GOT3 (cell line): ENCODE measurements at places on chromosomes 2 and 18.

- DNase-seq: no peak
Measured at GRCh38 chr18:47151439-47151838, 1.1 kb upstream of the HDHD2 start.

DNA sequence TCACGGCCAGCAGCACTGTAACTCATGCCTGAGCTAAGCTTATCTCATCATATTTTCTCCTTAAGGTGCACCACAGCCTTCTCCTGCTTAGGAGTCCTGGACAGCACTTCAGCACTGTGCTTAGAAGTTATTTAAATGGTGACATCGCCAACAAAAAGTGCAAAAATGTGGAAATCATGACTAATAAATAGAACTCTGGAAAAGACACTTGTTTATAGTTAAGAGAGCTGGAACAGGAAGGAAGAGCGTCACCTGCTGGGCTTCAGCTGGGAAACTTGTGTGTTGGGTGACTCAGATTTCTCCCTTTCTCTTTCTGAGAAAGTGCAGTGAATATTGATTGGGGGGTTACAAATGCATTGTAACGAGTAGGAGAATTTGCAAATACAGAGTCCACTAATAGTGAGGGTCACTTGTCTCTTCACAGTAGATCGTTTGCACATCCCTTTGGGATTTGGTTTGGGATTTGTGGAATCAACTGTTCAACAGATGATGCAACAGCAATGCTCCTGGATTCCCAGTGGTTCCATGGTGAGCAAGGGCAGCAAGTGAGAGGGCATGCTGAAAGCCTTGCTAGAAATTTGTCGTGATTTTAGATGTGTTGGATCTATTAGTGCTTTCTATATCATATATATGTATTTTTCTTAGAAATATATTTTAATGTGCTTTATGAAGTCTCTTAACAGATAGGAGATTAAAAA is 84.2 kb downstream of the DOK6 start:
- DNase-seq: no peak

DNA sequence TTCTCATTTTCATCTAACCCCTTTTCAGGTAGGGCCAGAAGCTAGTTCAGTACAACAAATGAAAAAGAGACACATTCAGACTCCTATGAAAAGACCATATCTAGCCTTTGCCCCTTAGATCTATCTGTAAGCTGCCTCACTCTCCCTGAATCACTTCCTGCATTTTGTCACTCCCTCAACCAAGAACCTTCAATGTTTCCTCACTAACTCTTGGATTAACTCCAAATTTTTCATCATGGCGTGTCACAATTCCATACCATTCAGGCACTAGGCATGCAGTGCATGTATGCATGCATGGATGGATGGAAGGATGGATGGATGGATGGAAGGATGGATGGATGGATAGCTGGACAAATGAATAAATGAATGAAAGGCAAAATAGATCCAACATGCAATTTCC is 356.9 kb downstream of the TNS1 start:
- DNase-seq: no peak

GRCh38 chr2:74777161-74777900 is 56.6 kb upstream of the HK2 start:
- DNase-seq: no peak

- DNase-seq: no peak
Measured at GRCh38 chr18:28884304-28884703, 707.4 kb upstream of the CDH2 start.

- no peak for DNase-seq
Measured at GRCh38 chr2:177283906-177284305, 19.4 kb upstream of the NFE2L2 start.

- no peak for DNase-seq
Measured at GRCh38 chr18:25729072-25729471, 361.3 kb downstream of the SS18 start.

- no peak for DNase-seq
Measured at GRCh38 chr2:54524226-54524991, 68.3 kb downstream of the SPTBN1 start.

- DNase-seq: no peak
Measured at GRCh38 chr18:26928670-26929313, 63.3 kb upstream of the AQP4 start.

DNA sequence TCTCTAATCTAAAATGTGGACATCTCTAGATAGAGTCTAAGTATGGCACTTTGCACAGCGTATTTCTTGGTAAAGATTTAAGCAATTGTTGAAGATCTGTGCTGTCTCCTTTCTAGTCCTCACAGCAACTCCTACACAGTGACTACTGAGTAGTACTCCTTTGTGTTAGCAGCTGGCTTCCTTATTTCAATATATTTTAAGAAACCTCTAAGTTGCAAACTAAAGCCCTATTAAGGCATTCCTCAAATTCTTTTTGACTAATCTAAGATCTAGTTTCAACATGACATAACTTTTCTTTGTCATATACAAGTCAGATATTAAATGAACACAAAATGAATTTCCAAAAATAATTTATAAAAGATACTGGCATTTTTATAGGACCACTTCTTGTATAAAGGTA is 121.8 kb upstream of the DNAJC10 start:
- DNase-seq: no peak

- no peak for DNase-seq
Measured at GRCh38 chr2:29376541-29376940, 261.3 kb downstream of the CLIP4 start.

- DNase-seq: no peak
Measured at GRCh38 chr2:144432921-144433320, 87.0 kb downstream of the ZEB2 start.

GRCh38 chr18:37298816-37299215 is 266.8 kb downstream of the CELF4 start:
- no peak for DNase-seq

DNA sequence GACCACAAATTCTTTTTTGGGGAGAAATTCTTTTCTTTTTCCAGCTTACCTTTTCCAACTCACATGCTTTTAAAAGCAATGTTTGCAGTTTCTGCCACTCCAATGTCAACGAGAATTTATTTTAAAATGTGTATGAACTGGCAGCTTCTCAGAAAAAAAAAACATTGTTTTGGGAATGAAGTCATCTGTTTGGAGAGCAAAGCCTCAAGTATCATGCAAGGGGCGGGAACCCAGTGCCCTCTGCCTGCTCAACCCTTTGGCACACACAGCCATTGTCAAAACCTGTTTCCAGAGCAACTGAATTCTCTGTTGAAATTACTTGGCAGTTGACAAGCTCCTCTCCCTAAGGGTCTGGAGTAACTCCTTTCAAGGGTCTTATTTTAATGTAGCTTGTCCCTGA is 128.5 kb downstream of the QPCT start:
- no peak for DNase-seq

- no peak for DNase-seq
Measured at GRCh38 chr2:16656784-16657391, 8.7 kb downstream of the CYRIA start.

- no peak for DNase-seq
Measured at GRCh38 chr2:11071211-11071610, 84.1 kb upstream of the SLC66A3 start.

DNA sequence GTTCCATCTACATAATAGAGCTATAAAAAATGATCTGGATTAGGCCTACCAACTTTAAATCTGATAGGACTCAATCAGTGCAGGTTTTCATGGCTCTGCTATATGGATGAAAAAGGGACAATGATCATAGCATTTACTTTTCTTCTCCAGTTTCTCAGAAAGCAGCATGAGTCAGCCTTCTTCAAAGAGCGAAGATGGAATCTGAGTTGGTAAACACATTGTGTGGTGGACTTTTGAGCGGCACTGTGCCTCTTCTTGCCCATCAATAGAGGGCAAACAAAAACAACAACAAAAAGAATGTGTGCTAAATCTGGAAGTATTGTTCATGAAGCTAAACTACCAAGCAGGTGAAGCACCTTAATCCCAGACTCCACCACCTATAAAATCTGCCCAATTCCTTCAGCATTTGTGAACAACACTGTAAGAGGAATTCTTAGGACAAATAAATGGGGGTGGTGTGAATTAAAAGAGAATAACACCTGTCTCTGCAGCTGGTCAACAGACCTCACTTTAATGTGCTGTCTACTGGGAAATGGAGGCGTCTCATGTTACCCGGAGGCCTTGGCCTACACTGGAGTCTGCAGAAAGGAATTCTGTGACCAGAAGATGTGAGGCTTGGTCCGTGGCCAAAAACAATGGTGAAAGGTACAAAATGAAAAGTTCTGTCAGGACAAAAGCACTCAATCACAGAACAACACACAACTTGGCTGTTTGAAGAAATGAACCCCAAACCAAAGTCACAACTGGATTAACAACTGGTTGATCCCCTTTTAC is 609.0 kb downstream of the IRS1 start:
- no peak for DNase-seq

DNA sequence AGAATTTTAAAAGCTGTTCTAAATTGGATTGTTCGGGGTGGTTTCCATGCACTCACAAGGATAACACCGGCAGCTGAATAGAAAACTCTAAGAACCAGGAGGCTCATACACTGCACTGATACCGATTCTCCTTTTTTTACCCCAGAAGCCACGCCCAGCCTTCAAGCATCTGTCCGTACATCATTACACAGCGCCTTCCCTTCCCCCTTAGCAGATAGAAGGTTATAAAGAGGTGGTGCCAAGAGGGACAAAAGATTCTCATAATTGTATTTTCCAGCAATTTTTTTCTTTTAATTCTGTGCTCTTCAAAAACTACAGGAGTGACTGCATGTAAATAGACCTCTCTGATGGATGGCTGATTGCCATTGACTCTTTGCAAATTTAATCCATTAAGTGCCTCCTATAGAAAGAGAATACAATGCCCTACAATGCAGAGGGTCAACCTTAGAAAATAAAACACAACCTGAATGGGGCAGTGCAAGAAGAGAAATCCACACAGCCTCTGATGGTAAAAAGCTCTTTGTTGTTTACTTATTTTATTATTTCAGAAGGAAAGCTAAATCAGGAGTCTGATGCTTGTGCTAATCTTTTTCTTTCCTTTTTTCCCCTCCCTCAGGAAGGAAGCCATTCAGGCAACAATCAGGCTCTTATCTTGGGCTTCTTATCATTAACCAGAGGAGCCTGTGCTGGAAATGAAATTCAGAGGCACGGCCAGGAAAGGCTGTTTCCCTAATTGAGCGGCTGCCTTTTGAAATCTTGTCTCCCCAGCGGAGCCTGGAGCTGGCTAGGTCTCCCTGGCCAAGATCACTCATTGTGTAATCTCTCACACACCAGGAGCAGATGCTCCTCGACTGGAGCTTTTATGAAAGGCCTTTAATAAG is 198.9 kb upstream of the NABP1 start:
- DNase-seq: no peak

- no peak for DNase-seq
Measured at GRCh38 chr2:204223046-204223445, 286.5 kb downstream of the ICOS start.

DNA sequence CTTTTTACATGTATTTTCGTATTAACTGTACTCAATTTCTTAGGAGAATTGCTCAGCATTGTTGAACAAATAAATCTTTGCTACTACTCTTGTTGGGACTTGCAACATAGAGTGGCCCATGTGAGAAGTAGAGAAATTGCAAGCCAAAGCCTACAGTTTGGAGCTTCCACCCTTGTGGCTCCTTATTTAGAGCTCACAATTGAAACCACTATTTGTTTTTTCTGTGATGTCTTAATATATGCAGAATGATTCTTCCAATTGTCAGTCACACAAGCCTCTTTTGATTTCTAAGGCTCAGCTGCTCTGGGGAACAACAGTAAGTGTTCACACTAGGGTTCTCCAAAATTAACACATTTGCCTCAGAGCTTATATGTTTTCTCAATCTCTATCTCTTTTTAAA is 60.2 kb upstream of the GALNT13 start:
- no peak for DNase-seq

GRCh38 chr2:177604271-177605065 is 211.9 kb downstream of the AGPS start:
- DNase-seq: no peak

GRCh38 chr2:42906557-42907411 is 114.4 kb upstream of the HAAO start:
- DNase-seq: no peak

DNA sequence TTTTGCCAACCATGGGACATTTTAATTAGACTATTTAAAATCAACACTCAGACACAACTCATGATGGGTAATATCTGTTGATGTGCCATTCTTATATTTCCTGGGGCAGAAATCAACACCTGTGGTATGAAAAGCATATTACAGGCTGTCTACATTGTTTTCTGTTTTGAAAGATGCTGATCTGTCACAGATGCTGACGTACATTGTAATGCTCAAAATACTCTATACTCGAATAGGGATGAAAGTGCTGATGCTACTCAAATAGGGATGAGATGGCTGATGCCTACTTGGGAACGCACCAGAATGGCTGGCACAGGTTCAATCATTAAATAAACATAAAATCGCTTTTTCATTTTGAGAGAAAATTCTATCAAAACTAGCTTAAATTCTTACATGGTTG is 41.2 kb downstream of the TMEFF2 start:
- no peak for DNase-seq

GRCh38 chr2:70463581-70463980 is 90.0 kb downstream of the TGFA start:
- no peak for DNase-seq

GRCh38 chr2:120399889-120400240 is 53.9 kb downstream of the INHBB start:
- no peak for DNase-seq

GRCh38 chr2:130791617-130791939 is 36.2 kb downstream of the AMER3 start:
- no peak for DNase-seq

- DNase-seq: no peak
Measured at GRCh38 chr2:59015027-59015426, 773.9 kb upstream of the FANCL start.

- DNase-seq: no peak
Measured at GRCh38 chr18:26405190-26405801, 143.1 kb downstream of the KCTD1 start.

DNA sequence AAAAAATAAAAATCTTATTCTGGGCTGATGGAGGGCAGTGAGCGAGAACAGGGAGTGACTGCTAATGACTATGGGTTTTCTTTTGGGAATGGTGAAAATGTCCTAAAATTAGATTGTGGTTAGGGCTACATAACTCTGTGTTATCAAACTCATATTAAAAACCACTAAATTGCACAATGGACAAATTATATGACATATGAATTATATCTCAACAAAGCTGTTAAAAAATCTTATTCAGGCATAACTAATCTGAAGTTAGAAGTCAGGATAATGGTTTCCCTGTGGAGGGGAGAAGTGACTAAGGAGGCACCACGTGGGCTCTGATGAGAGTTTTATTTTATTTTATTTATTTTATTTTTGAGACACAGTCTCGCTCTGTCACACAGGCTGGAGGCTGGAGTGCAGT is 32.1 kb upstream of the DPP4 start:
- DNase-seq: no peak

DNA sequence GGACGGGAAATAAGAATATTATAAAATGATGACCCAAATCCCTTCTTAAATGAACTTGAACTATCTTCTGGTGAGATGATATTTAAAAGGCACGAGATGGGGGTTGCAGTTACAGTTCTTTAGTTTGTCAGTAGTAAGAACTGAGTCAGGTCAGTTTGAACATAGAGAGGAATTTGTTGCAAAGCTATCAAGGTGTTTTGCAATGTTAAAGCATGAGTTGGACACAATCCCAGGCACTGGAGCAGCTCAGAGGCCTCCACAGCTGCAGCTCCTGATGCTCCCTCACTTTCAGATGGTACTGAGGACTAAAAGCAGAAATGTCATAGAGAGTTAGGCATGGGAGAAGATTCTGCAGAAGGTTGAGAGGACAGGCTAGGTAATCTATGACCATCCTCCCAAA is 236.0 kb downstream of the BCL2 start:
- no peak for DNase-seq

GRCh38 chr2:133773854-133774653 is 205.8 kb upstream of the NCKAP5 start:
- no peak for DNase-seq

GRCh38 chr18:46332921-46333341 is 228.7 kb downstream of the HAUS1 start:
- no peak for DNase-seq

- DNase-seq: no peak
Measured at GRCh38 chr2:197850882-197851450, 46.6 kb downstream of the PLCL1 start.
